T1000 (cell line): ENCODE measurements at places on chromosomes 3 and 15.

GRCh38 chr15:28106294-28107110, 7.4 kb upstream of the OCA2 start:
- no peak for DNase-seq

DNA sequence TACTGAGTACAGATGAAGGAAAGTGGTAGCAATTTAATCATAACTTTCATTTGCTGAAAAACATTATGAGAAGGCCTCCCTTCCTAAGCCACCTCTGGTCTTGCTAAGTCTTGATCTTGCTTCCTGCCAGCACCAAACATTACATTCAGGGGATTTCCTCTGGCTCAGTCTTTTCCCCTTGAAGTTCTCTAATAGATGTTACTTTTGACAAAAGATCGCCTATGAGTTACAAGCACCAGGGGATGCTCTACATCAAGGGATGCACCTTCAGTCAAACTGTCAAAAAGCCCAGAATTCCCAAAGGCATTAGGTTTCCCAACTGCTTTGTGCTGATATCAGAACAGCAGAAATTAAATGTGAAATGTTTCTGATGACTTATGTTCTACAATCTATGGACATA, 47.3 kb downstream of the AQP9 start:
- DNase-seq, result no peak

GRCh38 chr3:123076496-123077418, 9.9 kb downstream of the PDIA5 start:
- no peak for DNase-seq

DNA sequence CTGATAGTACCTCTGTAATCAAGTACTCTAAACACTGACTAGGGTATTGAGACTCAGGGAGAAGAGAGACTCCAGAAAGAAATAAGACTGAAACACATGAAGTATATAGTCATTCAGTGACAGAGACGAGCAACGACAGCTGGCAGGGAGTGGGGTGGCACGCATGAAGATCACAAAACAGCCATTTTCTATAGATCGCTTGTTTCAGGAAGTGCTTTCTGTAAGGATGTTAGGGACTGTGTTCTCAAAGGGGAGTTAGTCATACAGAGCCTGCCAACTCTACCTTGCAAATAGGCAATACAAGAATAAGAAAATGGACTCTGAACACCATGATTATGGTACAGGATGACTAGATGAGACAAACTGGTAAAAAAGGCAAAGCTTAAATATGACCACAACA, 139.5 kb downstream of the TBL1XR1 start:
- DNase-seq, result no peak
